ELF-1 (cell line): ENCODE measurements at places on chromosomes 11 and 22.

GRCh38 chr22:39527481-39527961, 5.0 kb downstream of the RPS19BP1 start:
- DNase-seq, result peak; percentile 62

DNA sequence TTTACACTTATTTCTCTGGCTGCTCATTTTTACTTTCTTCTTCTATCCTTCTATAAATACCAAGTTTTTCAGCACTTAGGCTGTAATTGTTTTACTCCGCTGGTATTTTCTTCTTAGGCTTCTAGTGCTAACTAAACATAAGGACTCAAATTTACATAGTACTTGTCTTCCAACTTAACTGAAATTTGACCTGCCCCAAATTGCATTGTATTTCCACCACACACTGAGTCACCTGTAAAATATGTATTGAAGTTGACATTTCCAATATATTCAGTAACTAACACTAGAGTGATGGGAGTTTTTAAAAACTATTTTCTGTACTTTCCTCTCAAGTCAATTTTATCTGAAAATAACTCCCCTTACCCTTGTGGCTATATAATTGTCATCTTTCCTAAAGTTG, 1794.1 kb upstream of the RAG2 start:
- DNase-seq, result no peak

- peak; percentile 85 for DNase-seq
These were observed at the start of gene SPON1 for GRCh38 chr11:13962562-13963168. SPON1 (plus strand) TSS chr11:13962723; CDS start chr11:13962905, 182 bp downstream.

DNA sequence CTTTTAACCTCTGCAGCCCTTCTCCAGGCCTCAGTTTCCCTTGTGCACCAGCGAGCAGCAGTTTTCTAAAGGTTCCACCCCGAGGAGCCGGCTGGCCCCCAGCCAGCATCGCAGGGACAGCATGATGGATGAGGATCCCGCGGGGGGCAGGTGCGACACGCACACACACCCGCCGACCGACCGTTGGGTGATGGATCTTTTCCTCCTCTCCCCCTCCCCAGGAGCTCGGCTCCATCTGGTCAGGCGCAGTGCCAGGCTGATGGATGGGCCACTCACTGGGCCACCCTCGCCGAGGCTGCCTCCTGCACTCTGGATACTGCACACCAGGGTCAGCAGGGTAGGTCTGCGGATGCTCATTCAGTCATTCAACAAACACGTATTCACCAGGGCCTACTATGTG, 12.8 kb upstream of the CABP7 start:
- no peak for DNase-seq

DNA sequence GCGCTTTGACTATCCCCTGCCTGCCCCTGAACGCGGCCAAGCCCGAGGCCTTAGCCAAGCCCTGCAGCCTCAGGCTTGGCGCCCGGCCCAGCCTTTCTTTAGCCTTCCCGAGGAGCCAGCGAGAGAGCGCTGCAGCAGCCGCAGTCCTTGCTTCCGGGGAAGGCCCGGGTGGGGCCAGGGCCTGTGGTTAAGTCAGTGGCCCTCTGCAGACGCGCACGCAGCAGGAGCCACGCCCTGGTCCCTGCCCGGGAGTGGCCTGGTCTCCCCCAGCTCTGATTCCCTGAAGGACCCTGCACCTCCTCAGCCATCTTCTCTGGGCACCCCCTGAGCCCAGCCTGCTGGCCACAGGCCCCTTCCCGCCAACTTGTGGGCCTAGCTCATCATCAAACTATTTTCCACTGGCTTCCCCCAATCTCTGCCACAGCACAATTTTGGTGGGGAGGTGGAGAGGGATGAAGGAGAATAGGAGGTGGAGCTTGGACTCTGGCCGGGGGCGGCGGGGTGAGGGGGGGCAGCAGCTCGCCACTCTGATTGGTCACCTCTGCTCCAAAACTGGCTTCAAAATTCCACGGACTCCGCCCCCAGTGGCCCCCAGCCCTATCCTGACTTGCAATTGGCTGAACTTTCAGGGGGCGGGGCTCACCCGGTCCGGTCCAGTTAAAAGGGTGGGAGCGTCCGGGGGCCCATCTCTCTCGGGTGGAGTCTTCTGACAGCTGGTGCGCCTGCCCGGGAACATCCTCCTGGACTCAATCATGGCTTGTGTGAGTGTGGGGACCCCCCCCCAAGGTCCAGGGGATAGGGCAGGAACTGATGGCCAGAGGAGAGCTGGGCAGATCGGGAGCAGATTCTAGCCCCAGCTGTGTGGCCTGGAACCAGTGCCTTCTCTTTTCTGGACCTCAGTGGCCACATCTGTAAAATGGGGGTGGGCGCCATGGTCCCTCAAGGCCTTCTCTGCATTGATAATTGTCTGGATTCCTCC, at the start of gene LGALS1:
LGALS1 (plus strand) TSS at position 686 of the 979 bp plus-strand sequence; CDS start at position 753, 67 bp downstream.
- peak; percentile 84 for DNase-seq

- peak; percentile 15 for DNase-seq
These were observed 33.8 kb downstream of the TNRC6B start for GRCh38 chr22:40211476-40212054.

DNA sequence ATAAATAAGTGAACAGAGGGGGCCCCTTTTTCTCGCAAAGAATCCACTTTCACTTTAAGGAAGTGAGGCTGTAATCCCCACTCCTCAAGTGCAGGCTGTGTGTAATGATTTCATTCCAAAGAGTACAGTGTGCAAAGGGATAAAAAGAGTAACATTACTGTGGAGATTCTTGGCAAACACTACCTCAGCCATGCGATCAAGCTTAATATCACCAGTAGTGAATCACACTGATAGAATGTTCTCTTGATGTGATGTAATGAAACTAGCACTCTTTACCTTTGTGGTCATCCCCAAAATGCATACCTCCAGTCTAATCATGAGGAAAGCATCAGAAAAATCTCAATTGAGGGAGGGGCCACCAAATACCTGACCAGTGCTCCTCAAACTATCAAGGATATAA, 246.1 kb upstream of the CHORDC1 start:
- no peak for DNase-seq

DNA sequence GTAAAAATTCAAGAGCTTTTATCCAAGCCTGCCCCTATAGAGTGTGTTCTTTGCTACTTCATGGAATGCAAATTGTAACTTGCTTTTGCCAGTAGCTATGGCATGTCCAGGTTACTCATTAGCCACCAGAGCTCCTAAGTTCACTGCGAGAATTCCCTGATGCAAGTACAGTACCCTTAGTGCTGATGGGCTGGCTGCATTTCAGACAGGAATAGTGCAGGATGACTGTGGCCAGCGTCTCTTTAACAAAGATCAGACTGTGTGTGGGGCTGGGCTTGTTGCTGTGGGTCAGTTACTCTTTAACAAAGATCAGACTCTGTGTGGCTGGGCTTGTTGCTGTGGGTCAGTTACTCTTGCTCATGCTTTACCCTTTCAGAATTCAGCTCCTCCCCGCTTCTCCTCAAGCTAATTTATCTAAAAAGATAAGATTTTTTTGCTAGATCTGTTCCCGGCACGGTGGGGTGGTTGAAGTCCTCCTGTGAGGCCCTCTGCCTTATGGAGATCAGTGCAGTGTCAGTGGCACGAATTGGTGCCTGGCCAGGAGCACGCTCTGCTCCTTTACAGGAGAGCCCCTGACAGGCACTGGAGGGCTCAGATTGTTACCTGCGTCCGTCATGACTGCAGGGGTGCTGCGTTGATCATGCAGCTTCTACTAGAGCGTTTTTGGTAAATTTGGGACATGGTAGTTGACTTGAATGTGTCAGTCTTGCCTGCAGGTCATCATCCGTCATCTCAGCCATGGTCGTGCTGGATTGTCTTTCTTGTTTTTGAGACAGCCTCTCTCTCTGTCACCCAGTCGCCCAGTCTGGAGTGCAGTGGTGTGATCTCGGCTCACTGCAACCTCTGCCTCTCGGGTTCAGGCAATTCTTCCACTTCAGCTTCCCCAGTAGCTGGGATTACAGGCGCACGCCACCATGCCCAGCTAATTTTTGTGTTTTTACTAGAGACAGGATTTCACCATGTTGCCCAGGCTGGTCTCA, 27.0 kb downstream of the AP2A2 start:
- DNase-seq, result peak; percentile 55

DNA sequence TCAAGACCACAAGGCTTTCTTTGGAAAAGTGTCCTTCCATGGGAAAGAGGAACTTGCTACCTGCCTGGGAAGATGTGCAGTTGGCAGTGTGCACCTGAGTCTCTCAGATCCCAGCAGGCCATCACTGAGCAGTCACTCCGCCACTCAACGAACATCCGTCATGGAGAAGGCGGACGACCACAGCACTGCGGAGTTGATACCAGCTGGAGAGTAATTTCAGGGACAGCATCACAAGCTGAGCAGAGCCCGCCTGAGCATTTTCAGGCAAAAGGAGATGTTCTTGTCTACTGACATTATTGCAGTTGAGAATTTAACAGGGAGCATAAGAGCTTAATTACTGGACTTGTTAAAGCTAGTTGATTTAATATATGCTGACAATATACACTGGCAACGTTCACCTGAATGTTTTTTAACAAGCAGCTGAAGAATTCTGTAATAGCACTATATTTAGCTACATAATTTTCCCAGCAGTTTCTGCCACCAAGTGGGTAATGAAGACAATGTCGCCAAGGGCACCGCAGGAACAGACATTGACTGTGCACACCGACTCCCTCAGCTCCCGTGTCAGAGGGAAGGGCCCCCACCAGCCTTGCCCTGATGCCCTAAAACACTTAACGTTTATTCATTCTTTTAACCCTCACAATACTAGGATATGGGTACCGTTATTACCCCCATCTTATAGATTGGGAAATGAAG, 52.4 kb upstream of the ARFGAP3 start:
- DNase-seq, result no peak

DNA sequence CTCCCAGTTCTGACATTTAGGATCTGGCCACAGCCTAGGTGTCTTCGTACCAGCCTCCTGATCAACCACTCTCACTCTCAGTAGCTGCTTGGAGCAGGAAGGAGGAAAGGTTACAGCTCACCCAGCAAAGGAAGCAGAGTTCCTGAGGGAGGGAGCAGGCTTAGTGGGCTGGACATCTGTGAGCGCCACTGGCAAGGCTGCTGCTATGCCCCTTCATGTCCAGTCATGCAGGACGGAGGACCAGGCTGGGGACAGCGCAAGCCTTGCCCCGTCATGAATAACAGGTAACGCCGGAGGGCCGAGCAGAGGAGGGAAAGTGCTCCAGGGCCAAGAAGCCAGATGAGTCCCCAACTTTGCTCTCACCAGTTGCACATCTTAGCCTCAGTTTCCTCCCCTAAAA, 25.8 kb downstream of the TPST2 start:
- no peak for DNase-seq

GRCh38 chr11:67543585-67543984, 20.3 kb upstream of the CABP2 start:
- DNase-seq, result no peak

GRCh38 chr11:63766531-63767235, 1.9 kb downstream of the ZFTA start:
- peak; percentile 19 for DNase-seq

GRCh38 chr11:44319552-44320288, 9.8 kb upstream of the ALX4 start:
- peak; percentile 55 for DNase-seq

DNA sequence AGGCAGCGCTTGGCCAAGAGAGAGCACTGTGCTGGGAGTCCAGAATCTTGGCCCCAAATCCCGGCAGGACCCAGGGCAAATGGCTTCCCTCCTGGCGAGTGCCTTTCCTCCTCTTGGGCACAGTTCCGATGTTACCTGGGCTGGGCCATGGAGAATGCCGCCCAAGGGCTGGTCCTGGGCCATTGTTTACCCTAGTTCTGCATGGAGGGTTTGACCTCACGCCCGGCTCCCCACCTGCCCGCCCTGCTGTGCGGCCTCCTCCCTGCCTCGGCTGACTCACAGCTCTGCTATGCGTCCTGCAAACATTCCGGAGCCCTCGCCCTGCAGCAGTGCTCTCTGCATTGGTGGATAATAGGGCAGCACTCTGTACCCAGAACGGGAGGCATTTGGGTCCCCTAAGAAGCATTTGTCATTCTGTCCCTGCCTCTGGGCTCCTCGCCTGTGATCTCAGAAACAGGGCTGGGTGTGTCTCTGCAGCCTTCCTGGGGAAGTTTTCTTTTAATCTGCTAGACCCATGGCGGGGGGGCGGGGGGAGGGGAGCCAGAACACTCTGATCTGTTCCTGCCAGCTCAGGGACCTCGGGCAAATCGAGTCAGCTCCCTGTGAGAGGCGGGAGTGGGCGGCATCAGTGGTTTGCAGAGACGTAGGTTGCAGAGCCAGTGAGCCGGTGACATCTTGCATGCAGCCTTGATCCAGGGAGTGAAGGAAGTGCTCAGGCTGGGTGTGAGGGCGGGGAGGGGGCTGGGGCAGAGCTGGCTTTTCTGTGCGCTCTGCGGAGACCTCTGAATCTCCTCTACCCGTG, 32.9 kb upstream of the SMIM38 start:
- DNase-seq, result peak; percentile 98

DNA sequence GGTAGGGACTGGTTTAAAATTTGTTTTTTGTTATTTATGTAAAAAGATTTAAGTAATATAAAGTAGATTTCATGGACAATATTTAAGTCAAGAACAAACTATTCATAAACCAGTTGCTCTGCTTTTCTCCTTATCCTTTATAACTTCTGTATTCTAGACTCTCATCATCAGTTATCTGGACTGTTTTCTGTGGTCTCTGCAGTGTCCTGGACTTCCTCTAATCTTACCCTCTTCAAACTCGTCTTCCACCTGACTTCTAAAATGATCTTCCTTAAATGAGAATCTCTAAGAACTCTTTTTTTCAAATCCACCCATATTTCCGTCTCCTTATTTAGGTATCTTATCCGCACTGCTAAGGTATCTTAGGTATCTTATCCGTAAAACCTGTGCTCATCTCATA, 8.1 kb downstream of the RRM1 start:
- DNase-seq, result no peak

- peak; percentile 86 for DNase-seq
These were observed at the start of gene CCDC81 for GRCh38 chr11:86374586-86374985. CCDC81 (plus strand) TSS chr11:86374887; CDS start chr11:86375164, 277 bp downstream.

DNA sequence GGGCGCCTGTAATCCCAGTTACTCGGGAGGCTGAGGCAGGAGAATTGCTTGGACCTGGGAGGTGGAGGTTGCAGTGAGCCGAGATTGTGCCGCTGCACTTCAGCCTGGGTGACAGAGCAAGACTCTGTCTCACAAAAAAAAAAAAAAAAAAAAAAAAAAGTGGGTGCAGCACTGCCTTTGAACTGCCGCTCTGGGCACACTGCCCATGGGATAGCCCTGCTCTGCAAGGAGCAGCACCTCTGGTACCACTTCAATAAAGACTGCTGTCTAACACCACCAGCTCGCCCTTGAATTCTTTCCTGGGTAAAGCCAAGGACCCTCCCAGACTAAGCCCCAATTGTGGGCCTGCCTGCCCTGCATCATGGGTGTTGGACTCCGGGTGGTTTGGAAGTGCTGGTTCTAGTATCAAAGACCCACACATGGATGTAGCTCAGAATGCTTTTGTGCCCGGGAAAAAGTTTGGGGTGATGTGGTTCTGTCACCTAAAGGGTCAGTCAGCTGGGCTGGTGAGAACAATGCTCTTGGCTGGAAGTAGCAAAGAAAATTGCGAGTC, 444.3 kb downstream of the TBC1D22A start:
- DNase-seq, result no peak

GRCh38 chr11:42840176-42840829, 471.5 kb upstream of the API5 start:
- DNase-seq, result no peak

GRCh38 chr11:123577081-123577598, 77.3 kb downstream of the SCN3B start:
- peak; percentile 85 for DNase-seq
